ENCODE measurements at places on chromosomes 5 and 9.
A peak's percentile ranks its signal among the peaks of the same experiment; 100 is the strongest.

DNA sequence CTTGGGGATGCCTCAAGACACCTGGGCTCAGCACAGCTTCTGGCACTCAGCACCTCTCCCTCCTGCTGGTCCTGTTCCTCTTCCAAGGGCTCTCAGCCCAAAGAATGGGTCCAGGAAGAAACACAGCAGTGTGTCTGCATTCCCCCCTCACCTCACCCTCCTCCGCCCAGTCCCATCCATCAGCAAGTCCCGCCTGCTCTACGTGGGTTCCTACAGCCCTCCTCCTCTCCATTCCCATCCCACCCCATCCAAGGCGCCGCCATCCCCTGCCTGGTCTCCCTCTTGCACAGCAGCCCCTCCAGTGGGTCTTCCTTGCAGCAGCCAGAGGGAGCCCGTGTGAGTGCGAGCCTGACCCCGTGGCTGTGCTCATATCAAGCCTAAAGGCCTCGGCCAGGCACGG is 52.3 kb upstream of the RPL26L1 start:
- no peak for DNase-seq

DNA sequence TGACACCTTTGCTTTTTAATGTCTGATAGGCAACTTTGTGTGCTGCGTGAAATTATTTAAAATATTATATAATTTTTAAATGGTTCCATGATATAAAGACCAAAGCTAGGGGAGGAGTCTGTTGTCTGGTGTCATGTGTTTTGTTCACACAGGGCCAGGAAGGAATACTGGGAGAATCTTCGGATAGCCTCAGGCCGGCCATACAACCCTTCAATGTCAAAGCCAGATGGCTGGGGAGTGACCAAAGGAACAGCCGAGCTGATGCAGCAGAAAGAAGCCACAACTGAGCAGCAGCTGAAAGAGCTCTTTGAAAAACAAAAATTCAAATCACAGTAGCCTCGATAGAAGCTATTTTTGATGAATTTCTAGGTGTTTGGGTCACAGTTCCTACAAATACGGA is 19.2 kb downstream of the BHMT start:
- DNase-seq: no peak

- DNase-seq: no peak
These were observed 23.4 kb downstream of the NREP start for GRCh38 chr5:111733571-111733970.

DNA sequence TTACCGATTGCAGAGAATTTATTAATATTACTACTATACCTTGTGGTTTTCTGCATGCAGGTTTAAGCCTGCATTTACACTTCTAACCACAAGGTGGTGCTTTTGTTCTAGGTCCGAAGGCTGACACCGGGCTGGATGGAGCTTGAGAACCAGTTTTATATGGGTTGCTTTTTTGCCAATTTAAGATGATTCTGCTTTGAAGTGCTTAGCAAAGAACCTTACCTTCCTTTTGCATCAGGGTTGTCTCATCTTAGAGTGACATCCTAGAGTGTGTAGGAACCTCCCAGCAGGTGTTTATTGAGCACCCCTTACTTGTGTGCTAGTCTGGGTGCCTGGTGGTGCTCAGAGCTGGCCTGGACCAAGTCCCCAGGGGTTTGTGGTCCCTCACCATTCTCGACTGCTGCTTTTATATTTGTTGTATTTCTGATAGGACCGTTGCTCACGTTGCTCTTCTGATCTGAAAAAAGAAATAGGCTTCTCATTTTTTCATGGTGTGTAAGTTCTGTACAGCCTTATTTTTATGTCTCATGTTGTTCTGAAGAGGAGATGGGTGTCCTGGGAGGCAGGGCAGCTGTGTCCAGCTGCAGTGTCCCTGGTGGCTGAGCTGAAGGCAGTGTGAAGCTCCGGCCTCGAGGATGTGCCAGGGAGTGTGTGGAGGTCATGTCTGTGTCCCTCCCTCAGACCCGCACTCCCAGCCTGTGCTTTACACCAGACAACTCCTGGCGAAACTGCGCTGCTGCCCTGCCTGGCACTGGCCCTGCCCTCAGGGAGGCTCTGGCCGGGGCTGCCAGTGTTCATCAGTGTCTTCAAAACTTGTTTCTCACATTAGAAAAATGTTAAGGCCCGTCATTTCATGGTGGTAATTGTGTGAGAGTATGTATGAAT is 54.3 kb downstream of the EHMT1 start:
- DNase-seq: peak; percentile 82

DNA sequence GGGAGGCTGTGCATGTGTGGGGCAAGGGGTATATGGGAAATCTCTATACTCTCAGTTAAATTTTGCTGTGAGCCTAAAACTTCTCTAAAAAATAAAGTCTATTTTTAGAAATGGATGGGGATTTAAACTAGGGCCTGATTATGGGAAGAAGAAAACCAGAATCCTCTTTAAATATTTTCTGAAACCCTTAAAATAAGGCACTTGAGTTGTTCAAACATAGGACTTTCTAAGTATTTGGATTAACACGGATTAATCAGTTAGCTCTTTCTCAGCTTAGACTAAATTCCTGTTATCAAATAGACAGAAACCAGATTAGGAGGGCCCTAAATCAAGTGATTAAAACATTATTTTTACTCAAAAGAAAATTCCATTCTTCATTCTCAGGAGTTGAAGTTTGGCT is 438.4 kb downstream of the EFNA5 start:
- DNase-seq: no peak

DNA sequence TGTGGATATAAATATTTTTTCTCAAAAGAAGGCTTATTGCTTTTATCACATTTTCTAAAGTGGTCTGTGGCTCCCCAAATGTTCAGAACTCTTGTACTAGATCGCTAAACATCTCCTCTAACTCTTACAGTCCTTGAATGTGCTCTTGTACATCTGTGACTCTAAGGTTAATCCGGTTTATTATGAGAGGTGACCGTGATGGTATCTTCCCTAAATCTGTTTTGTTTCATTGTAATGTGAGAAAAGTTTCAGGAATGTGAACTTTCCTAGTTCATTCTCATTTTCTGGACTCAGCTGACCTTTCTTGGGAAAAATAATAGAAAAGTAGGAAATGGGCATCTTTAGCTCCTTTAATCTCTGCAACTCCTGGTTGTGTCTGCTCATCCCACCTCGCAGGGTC is 94.5 kb upstream of the CD180 start:
- DNase-seq: no peak

DNA sequence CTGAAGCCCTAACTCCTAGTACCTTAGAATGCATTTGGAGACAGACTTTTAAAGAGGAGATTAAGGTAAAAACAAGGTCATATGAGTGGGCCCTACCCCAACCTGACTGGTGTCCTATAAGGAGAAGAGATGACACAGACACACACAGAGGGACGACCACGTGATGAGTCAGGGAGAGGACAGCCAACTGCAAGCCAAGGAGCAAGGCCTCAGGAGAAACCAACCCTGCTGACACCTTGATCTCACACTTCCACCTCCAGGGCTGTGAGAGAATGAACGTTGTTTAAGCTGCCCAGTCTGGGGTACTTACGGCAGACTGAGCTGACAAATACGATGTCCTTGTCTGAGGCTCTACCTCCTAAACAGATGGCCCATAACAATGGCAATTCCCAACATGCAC is 93.6 kb downstream of the ROR2 start:
- no peak for DNase-seq

DNA sequence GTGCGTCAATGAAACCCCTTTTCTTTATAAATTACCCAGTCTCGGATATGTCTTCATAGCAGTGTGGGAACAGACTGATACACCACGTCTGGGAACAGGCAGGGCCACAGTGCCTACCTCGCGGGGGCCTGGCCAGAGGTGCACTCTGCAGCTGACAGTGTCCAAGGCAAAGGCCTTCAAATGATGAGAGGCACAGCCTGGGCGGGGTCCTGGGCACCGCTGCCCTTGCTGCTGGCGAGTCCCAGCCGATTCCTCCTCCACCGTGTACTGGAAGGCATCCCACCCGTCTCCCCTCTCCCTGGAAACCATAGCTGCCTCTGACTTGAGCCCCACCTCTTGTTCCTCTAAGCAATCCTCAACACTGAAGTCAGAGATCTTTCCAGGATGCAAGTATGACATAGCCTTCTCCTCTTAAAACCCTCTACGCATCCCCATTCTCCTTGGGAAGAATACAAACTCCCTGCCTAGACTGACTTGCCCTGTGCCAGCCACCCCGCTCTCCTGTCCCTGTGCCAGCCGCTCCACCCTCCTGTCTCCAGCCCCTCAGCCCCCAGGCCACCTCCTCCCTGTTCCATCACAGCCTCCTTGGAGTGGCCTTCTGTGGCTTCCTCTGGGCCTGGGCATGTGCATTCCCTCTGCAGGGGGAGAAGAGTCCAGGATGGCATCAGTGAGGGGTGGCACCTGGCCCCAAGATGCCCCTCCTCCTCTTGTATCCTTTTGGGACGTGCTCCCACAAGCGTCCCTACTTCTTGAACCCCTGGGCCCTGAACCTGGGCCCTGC is 8.1 kb upstream of the COL5A1 start:
- DNase-seq: no peak

Data from Kasumi-1 (cell line).